NAMALWA (cell line): ENCODE measurements at places on chromosomes 16 and 17.

GRCh38 chr17:32350666-32351418 is 885 bp downstream of the ZNF207 start:
- no peak for DNase-seq

DNA sequence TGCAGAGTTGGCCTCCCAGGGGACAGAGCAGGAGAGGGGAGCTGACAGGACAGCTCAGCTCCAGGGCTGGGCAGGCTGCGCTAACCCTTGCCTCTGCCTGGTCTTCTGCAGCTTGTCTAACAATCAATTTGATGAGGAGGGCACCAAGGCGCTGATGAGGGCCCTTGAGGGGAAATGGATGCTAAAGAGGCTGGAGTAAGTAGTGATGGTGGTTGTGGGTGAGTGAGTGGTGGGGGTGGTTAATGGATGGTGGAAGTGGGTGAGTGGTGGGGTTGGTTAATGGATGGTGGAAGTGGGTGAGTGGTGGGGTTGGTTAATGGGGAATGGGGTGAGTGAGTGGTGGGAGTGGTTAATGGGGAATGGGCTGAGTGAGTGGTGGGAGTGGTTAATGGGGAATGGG is 22.0 kb upstream of the CPNE2 start:
- DNase-seq, result no peak

DNA sequence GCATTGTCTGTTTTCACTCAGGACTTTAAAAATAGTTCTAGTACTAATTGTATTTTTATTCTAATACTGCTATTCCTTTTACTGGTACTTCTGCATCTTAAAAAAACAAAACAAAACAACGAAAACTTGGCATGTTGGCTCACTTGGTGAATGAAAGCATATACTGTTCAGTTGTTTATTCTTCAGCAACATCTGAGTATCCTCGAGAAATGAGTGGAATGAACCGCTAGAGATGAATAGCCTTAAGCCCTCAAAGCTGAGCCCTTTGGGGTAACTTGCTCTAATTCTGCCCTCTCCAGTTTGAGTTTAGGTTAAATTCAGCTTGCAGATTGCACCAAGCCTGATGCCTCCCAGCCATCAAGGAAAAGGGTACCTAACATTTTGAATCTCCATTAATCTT is 126.5 kb downstream of the WWOX start:
- no peak for DNase-seq

DNA sequence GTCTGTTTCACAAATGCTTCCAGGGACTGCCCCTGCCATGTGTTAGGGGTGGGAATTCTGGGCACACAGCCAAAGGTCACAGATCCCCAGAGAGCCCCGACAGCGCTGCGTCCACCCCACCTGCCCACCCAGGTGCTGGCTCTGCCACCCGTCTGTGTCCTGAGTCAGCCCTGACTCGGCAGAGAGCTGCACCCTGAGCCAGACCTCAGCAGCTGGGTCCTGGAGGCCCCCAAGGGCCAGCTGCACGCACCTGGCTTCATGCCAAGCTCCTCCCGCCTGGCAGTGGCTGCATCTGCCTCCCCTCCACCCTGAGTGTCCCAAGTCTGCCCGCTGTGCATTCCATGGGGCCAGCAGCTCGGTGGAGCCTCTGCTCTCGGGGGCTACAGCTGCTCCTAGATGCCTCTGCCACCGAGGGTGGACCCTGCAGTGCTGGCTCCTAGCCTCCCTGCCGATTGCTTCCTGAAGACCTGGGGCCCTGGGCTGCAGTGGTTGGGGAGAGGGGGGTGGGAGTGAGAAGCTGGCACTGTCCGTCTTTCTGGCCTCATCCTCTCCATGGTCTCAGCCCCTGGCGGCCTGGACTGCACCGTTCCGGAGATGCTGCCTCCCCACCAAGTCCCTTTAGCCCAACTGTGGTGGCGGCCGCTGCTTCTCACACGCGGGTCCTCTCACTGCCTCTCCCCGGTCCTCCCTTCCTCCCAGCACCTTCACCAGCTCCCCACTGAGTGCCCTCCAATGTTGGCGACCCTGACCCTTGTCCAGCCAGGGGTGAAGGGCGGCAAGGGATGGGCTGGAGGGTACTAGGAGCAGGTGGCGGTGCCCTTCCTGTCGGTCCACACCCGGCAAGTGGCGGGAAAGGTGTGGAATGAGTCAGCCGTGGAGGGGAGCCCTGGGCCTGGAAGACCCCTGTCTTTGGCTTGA is 3.0 kb downstream of the SECTM1 start:
- DNase-seq, result peak; percentile 84

- no peak for DNase-seq
These were observed 164.6 kb downstream of the RPTOR start for GRCh38 chr17:80709090-80709695.

DNA sequence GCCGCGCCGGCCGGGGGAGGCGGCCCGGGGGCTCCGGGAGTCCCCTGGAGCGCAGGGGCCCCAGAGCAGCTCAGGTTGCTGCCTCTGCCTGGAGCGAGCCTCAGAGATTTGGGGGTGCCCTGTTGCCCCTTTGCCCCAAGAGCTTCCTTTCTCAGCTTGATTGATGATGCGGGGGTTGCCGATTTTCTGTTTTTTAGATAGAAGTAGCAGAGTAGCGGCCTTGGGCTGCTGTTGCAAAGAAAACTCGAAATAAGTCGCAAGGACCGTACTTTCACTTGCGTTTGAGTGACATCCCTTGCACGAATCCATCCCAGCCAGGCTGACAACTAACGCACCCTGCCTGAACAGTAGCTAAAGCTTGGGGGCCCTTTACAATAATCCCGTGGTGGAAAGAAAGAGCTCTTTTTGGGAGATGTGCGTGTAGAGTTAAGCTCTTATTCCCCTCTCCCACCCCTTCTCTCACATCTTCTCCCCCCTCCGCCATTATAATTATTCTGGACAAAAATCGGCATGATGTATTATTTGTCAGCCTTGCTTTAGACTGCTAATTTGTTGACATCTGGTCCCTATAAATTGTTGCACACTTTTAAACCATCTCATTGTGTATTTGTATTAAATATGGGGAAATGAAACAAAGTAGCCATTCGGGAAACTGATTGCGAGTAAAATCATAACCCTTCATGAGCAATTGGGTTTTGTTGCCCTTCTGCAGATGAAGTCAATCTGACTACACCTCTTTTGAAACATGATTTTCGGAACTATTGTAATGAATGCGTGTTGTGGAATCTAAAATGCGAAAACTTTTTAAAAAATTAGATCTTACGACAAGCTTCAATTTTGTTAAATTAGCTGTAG is 873 bp downstream of the USP10 start:
- DNase-seq, result peak; percentile 75

DNA sequence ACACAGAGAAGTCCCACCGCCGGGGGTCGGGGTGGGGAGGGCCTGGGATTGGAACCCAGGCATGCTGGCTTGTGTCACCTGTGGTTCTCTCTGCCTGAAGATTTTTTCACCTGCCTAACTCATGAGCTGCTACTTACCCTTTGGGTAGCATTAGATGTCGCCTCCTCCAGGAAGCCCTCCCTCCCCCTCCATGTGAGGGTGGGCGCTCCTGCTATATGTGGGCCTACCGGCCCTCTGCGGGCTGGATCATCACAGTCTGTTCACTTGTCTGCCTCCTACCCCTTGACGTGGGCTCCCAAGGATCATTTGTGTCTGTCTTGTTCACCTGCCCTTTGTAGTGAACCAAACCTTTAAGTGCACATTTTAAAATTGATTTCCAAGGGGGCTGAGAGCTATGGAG is 106.8 kb downstream of the SEC14L1 start:
- DNase-seq, result no peak

DNA sequence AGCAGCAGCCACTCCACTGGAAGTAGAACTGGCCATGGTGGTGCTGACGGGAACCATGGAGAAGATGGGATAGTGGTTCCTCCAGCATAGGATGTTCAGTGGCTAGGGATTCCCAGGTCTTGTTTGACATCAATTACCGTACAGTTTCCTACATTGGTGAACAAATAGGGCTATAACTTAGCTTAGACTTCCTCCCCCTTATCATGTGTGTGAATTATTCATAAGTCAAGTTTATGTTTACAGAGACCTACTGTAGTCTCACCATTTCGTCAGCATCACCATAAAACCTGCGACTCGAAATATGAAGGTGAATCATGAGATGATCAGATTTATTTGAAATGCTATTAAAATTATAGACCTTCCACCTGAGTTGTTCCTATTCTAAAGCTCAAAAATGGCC is 1.2 kb downstream of the KRTAP2-3 start:
- no peak for DNase-seq

GRCh38 chr17:75983501-75984181 is 4.6 kb downstream of the TEN1 start:
- no peak for DNase-seq

GRCh38 chr17:48176471-48176855 is 68.9 kb downstream of the SNX11 start:
- DNase-seq, result no peak

DNA sequence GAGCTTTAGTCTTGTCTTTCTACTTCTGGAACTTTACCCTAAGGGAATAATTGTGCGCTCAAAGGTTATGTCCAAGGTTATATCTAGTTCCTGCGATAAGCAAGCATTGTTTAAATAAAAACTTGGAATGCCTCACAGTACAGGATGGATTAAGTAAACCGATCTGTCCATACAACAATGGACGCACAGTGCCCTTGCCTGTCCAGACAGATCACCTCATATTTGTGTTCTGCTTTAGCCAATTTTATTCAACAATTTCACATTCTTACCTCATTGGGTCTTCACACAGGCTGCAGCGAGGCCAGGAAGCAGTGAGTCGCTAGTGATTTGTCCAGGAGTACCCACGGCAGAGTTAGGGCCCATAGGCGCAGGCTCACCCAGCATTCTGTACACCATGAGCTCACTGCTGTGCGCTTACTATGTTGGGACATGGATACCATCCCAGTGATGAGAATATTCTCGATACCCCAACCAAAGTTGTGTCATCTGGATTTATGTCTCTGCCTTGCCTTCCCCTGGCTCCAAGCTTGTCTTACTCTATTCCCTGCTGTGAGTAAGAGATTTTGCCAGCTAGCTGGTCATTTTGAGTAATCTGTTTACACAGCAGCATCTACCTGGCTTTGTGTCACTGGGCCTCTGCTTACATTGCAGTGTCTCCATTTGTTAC is 39.8 kb downstream of the USP43 start:
- no peak for DNase-seq

GRCh38 chr17:74241431-74241830 is 28.1 kb downstream of the TTYH2 start:
- no peak for DNase-seq

DNA sequence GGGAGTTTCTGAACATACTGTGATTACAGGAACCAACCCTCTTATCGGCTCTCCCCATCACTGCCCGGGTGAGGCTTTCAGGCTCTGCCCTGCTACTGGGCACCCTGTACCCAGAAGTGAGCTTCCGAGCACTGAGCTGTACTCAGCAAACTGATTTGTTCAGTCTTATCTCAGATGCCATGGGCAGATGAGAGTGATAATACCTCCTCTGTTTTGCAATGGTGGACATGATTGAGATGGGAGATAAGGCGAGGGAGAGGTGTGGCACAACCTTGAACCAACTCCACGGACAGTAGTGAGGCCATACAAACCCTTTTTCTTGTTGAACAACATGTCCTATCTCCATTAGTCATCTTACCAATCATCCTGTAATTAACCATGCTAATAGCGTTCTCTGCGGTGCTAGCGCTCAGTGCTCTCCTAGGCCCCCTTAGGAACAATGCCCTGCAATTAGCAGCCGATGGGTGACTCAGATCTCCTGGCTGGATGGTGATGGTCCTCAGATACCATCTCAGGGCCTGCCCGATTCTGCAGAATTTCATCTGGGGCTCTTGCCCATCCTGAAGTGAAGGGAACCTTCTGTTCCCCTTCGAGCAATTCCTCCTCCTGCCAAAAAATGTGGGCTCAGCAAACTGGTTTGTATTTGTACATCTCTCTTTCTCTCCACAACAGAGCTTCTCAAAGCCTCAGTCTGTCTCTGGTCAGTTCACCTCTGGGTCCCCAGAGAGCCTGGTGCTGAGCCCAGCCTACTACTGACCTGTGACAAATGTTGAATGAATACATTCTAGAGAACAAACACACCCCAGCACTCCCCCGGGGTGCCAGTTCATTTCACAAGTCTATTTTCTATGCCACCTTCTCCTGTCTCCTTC is 139.3 kb upstream of the IRX3 start:
- no peak for DNase-seq

GRCh38 chr16:24253192-24253591 is 2.9 kb upstream of the CACNG3 start:
- DNase-seq, result peak; percentile 84

- DNase-seq, result no peak
These were observed 185.2 kb downstream of the CPPED1 start for GRCh38 chr16:12618515-12618914.

GRCh38 chr17:27315322-27315721 is 21.4 kb downstream of the WSB1 start:
- DNase-seq, result no peak

DNA sequence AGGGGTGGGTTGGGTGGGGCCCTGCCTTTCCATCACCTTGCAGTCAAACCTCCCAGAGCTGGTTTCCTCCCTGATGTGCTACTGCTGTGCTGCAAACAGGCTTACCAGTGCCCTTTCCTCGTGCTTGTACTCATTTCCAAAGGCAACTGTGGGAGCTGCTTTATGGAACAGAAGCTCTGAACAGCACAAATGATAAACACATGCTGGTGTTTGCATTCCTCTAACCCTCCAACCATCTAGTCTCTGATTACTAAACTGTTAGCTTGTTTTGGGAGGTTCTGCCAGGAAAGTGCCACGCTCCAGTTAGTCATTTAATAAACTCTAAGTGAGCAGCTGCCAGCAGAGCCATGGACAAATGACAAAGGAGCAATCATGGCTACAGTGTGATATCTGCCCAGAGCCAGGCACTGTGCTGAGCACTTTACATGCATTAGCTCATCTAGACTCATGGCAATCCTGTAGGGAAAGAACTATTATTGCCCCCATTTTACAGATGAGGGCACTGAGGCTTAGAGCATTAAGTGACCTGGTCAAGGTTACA is 110.4 kb downstream of the VAT1L start:
- DNase-seq, result no peak

GRCh38 chr16:65024767-65025178 is 97.1 kb downstream of the CDH11 start:
- DNase-seq, result no peak

GRCh38 chr17:7393613-7394451 is 493 bp downstream of the PLSCR3 start:
- peak; percentile 71 for DNase-seq

DNA sequence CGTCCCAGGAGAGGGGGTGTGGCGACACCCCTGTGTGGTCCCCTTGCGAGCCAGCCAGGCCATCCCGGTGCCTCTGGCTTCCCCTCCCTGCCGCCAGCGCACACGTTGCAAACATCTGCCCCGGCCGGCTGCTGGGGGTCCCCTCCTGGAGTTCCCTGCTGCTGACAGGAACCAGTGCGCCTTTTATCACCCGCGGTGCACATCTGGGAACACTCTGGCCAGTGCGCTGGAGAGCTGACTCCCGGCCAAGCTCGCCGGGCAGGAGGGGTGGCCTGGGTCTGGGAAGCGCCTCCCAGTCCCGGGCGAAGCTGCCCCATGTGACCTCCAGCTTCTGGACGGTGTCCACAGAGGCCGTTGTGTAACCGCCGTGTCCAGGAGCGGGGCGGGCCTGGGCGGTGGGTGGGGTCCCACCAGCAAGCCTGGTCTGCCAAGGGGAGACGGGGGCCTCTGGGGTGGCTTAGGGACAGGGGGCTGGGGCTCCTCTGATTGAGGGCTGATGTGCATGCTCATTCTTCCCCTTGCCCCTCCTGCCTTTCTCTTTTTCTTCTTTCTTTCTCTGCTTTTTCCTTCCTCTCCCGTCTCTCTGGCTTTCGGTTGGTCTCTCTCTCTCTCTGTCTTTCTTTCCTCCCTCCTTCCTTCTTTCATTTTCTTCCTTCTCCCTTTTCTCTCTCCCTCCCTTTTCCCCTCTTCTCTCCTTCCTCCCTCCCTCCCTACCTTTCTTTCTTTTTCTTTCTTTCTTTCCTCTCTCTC is 25.2 kb upstream of the CIBAR2 start:
- no peak for DNase-seq
